ENCODE measurements at places on chromosomes 6 and 20. TPM values are rescaled to one million over a fixed set of nuclear protein-coding genes. Genes with fewer than 3 reads are reported as not detected.

The KHDC1L gene
- total RNA-seq, result not detected

The GABRR2 gene
- total RNA-seq, result 0.26 TPM

The ARFGEF3 gene
- total RNA-seq, result under 0.01 TPM

The C6orf132 gene
- total RNA-seq, result 1.2 TPM

The CTCFL gene
- total RNA-seq, result not detected

The TINAG gene
- total RNA-seq, result not detected

The PDYN gene
- not detected for total RNA-seq

- peaks cover 8% of the 10 kb centered on the region for H3K4me1 ChIP-seq
- no peak for DNase-seq
- H3K27ac ChIP-seq, result no peak overlapping the region
- no peak overlapping the region for H3K4me3 ChIP-seq
- no peaks in the 10 kb centered on the region for H3K27me3 ChIP-seq
Measured at GRCh38 chr6:45610832-45611231, 233.1 kb upstream of the SUPT3H start.

GRCh38 chr20:14334306-14334930 lies 3.0 kb downstream of the FLRT3 start:
- H3K4me1 ChIP-seq, result no peaks in the 10 kb centered on the region
- no peak overlapping the region for H3K27ac ChIP-seq
- no peaks in the 10 kb centered on the region for H3K36me3 ChIP-seq

- no peak overlapping the region for H3K27ac ChIP-seq
- no peaks in the 10 kb centered on the region for H3K4me1 ChIP-seq
- DNase-seq, result no peak
- H3K36me3 ChIP-seq, result no peaks in the 10 kb centered on the region
Measured at GRCh38 chr6:41269716-41270115, 16.8 kb downstream of the TREM1 start.

GRCh38 chr6:133896344-133896721 lies 7.4 kb downstream of the TCF21 start:
- peaks cover 2% of the 10 kb centered on the region for H3K36me3 ChIP-seq
- DNase-seq, result no peak
- no peaks in the 10 kb centered on the region for H3K27me3 ChIP-seq

GRCh38 chr6:64724091-64724490 lies 982.9 kb downstream of the EYS start:
- H3K27ac ChIP-seq, result no peak overlapping the region
- DNase-seq, result no peak
- no peaks in the 10 kb centered on the region for H3K4me1 ChIP-seq
- no peaks in the 10 kb centered on the region for H3K36me3 ChIP-seq
- H3K27me3 ChIP-seq, result no peaks in the 10 kb centered on the region

GRCh38 chr6:90435207-90435899 lies 138.7 kb upstream of the BACH2 start:
- H3K4me1 ChIP-seq, result no peaks in the 10 kb centered on the region
- no peak overlapping the region for H3K4me3 ChIP-seq
- no peaks in the 10 kb centered on the region for H3K36me3 ChIP-seq

DNA sequence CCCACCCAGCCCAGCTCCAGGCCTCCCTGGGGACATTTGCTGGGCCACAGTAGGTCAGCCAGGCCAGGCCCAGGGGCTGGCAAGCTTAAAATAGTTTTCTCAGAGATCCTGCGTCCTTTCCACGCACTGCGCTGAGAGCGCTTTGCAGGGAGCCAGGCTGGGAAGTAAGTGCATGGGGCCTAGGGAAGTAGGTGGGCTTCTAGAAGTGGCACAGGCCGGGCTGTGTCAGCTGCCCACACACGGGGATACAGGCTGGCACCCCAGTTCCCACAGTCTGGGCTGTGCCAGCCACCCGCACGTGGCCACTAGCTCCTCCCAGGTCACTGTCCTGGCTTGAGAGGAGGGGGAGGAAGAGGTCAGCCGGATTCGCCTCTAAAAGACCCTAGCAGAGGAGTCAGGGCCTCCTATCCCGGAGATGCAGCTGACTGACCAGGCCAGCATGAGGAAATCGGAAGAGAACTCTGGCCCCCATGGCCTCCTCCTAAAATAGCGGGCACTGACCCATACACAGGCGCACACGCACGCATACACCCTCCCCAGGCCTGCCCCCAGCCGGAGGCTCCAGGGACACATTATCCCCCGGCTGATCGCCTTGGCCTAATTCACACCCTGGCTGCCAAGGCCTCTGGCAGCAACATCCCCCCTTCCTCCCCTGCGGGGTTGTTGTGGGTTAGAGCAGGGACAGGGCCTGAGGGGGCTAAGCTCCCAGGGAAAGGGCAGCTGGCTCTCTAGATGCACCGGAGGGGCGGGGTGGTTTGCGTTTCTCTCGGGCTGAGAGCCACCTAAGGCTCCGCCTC lies 5.4 kb downstream of the SLCO4A1 start:
- no peaks in the 10 kb centered on the region for H3K36me3 ChIP-seq
- peaks cover 9% of the 10 kb centered on the region for H3K4me1 ChIP-seq
- peaks cover 4% of the 10 kb centered on the region for H3K27me3 ChIP-seq

- H3K27me3 ChIP-seq, result no peaks in the 10 kb centered on the region
- H3K4me3 ChIP-seq, result no peak overlapping the region
- H3K4me1 ChIP-seq, result no peaks in the 10 kb centered on the region
- peak; percentile 38 for DNase-seq
- H3K36me3 ChIP-seq, result no peaks in the 10 kb centered on the region
- no peak overlapping the region for H3K27ac ChIP-seq
Measured at GRCh38 chr6:56314683-56315523, 67.5 kb upstream of the COL21A1 start.

DNA sequence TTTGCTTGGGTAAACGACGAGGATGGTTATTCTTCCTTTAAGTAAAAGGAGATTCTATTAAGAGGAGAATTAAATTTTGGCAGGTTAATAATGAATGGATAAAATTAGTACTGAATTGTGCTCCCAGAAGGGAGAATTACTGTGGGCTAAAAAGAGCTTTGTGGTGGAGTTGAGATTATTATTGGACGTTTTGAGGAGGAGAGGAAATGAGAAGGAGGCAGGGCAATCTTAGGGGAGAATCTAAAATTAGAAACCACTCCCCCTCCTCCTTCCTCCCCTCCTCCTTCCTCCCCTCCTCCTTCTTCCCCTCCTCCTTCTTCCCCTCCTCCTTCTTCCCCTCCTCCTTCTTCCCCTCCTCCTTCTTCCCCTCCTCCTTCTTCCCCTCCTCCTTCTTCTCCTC lies 331.8 kb downstream of the PRL start:
- DNase-seq, result no peak
- no peaks in the 10 kb centered on the region for H3K27me3 ChIP-seq
- no peaks in the 10 kb centered on the region for H3K36me3 ChIP-seq
- H3K4me3 ChIP-seq, result no peak overlapping the region

- no peaks in the 10 kb centered on the region for H3K36me3 ChIP-seq
- DNase-seq, result no peak
- peaks cover 11% of the 10 kb centered on the region for H3K27me3 ChIP-seq
- no peak overlapping the region for H3K4me3 ChIP-seq
- H3K27ac ChIP-seq, result no peak overlapping the region
Measured at GRCh38 chr20:63297371-63297781, 4.4 kb downstream of the COL20A1 start.

- H3K27me3 ChIP-seq, result no peaks in the 10 kb centered on the region
- H3K4me3 ChIP-seq, result no peak overlapping the region
- no peaks in the 10 kb centered on the region for H3K36me3 ChIP-seq
- no peak overlapping the region for H3K27ac ChIP-seq
- no peak for DNase-seq
Measured at GRCh38 chr20:46121184-46121930, 3.2 kb downstream of the CD40 start.

DNA sequence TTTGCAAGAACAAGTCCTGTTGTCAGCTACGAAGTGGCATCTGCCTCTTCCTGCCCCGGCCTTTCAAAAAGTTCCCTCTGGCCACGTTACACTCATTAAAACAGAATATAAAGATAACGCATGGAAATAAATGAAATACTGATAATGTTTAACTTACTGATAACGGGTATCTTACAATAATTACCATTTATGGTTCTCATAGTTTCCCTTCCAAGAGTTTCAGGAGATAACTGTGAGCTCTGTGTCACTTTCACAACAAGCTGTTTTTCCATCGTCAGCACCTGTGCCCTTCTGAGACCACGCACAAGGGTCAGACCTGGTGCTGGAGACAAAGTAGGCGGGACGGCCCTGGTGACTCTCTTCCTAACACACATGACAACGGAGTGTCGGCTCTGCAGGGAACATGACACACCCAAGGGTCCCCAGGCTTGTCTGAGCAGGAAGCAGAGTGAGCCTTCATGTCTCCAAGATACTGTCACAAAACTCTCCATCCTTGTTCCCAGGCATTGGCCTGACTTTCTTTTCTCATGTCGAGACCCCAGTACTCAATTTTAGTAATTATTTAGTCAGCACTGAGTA lies 86.2 kb upstream of the THBS2 start:
- no peak for DNase-seq
- H3K27me3 ChIP-seq, result no peaks in the 10 kb centered on the region
- H3K4me3 ChIP-seq, result no peak overlapping the region
- H3K36me3 ChIP-seq, result no peaks in the 10 kb centered on the region

DNA sequence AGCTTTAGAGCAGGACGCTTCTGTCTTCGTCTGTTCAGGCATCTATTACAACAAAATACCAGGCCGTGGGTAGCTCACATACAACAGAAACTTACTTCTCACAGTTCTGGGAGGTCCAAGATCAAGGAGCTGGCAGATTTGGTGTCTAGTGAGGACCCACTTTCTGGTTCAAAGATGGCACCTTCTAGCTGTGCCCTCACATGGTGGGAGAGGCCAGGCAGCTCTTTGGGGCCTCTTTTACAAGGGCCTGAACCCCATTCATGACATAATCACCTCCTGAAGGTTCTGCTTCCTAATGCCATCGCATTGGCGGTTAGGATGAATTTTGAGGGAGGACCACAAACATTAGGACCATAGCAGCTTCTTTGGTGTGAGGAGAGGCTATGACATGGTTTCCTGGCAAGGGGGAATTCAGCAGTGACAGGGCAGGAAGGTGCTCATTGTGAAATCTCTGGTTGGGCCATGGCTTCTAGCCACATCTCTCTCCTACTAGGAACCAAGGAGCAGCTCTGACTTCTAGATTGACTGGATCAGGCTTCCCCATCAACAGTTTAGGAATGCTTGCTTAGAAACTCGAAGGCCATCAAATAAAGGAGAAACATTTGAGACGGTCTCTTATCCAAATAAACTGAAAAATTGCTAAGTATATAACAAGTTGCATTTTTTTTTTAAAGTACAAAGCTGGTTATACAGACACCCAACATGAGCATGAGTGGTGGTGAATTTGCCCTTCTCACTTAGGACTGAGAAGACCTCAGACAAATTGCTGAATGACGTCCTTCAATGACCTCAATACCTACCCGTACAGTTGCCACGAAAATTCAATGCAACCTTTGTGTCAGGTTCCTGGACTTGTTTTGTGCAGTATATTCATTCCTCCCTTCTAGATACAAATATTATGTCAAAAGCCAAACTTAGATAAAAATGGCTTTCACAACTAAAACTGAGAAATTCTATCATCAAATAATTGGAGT lies 140.7 kb downstream of the ZDHHC14 start:
- H3K4me1 ChIP-seq, result no peaks in the 10 kb centered on the region
- no peaks in the 10 kb centered on the region for H3K36me3 ChIP-seq
- H3K4me3 ChIP-seq, result no peak overlapping the region
- H3K27me3 ChIP-seq, result no peaks in the 10 kb centered on the region
- no peak overlapping the region for H3K27ac ChIP-seq

- no peaks in the 10 kb centered on the region for H3K27me3 ChIP-seq
- H3K27ac ChIP-seq, result no peak overlapping the region
- H3K36me3 ChIP-seq, result no peaks in the 10 kb centered on the region
- H3K4me1 ChIP-seq, result peaks cover 4% of the 10 kb centered on the region
- no peak for DNase-seq
- no peak overlapping the region for H3K4me3 ChIP-seq
Measured at GRCh38 chr20:3885715-3886114, 3.5 kb upstream of the PANK2 start.

DNA sequence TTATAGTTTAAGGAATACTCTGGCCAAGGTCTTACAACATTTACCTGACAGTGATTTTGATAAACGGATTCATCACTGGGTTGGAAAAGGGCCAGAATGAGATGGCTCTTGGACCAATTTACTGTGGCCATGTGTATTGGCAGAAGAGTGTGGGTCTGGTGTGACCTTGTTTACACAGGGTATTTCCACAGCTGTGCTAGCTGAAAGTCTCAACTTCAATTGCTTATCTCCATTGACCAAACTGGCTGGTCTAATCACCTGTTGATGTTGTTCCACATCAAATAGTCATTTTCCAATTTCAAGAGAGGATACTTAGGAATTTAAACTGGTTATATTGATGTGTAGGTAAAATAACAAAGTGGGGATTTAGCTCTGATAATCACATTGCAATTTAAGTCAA lies 501.6 kb upstream of the MAP3K7 start:
- no peak for DNase-seq
- no peak overlapping the region for H3K4me3 ChIP-seq
- H3K4me1 ChIP-seq, result no peaks in the 10 kb centered on the region
- H3K27ac ChIP-seq, result no peak overlapping the region
- no peaks in the 10 kb centered on the region for H3K36me3 ChIP-seq

DNA sequence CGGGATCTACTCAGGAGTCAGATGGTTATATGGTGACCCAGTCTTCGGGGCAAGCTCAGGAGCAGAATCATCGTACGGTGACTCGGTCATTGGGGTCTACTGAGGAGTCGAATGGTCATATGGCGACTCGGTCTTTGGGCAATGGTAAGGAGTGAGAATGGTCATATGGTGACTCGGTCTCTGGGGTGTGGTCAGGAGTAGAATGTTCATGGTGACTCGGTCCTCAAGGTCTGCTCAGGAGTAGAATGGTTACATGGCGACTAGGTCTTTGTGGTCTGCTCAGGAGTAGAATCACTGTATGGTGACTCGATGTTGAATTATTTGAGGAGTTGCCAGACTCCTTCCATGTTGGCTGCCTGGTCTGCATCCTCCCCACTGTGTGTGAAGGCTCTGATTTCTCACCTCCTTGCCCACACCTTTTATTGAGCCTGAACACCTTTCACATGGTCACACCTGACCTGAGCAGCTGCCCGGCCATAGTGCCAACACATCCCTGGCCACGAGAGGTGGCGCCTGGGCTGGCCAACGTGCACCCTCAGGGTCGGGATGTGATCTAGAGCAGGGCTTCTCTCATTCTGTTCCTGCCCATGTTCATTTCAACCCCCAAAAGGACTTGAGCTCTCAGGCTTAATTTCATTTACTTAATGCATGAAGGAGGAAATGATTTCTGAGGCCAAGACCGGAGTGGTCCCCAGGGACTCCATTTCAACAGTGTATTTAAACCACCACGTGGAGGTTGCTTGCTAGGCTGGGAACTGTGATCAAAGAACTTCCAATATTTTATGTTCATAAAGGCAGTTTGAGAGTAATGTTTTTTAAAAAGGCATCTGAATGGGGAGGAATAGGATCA lies 119.5 kb downstream of the PHACTR3 start:
- H3K36me3 ChIP-seq, result no peaks in the 10 kb centered on the region
- H3K27me3 ChIP-seq, result no peaks in the 10 kb centered on the region
- no peak overlapping the region for H3K27ac ChIP-seq
- no peak for DNase-seq

DNA sequence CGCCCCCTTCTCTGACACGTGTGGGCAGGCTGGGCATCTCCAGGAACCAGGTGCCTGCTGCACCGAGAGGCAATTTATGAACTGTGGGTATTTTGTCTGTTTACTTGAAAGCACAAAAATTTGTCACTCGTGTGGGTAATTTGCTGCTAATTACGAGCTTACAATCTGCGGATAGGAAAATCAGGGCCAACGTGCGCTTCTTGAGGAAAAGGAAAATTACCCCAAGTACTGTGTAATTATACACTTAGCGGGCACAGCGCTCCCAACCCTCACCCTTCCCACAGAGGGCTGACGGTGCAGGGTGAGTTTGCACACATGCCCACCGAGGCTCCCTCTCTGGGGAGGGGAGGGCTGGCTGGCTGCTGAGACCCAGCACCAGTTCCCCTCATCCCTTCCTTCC lies 25.3 kb upstream of the MDGA1 start:
- H3K27me3 ChIP-seq, result no peaks in the 10 kb centered on the region
- H3K36me3 ChIP-seq, result no peaks in the 10 kb centered on the region
- no peak overlapping the region for H3K27ac ChIP-seq
- no peak for DNase-seq
- peaks cover 5% of the 10 kb centered on the region for H3K4me1 ChIP-seq

Measured in fibroblast of lung (primary cell).